AG08395 (cell line): ENCODE measurements at places on chromosomes 12 and 14.

- DNase-seq, result no peak
Observed at GRCh38 chr14:89531661-89532335, 114.8 kb upstream of the FOXN3 start.

GRCh38 chr12:108814462-108815211 lies 42.7 kb downstream of the SSH1 start:
- DNase-seq, result no peak

GRCh38 chr12:81949841-81950308 lies 190.7 kb upstream of the PPFIA2 start:
- DNase-seq, result no peak

DNA sequence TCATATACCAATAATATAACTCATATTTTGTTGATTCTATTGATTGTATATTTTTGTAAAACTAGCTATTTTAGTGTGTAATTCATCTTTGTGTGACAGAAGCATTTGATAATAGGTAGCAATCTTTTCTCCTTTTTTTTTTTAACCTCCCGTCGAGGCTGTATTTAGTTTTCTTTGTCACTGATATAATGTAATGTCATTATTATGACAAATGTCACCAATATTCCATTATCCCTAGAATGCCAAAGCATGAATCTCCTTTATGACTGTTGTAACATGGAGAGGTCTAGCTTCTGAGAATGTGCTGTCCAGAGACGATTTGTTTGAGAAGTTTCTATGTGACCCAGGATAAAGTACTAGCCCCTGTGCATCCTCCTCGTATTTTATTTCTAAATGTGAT lies 639.0 kb upstream of the ATXN7L3B start:
- no peak for DNase-seq
